ENCODE measurements at places on chromosomes 7 and 10. TPM values are rescaled to one million over a fixed set of nuclear protein-coding genes. Genes with fewer than 3 reads are reported as not detected.
A peak's percentile ranks its signal among the peaks of the same experiment; 100 is the strongest.

CPED1 gene
- 31.1 TPM for total RNA-seq

AGBL3 gene
- total RNA-seq, result 2.1 TPM

GRCh38 chr7:119925581-119926289 is 347.2 kb upstream of the KCND2 start:
- no peak for DNase-seq

ZNF786 gene
- 4.5 TPM for total RNA-seq

- DNase-seq, result no peak
Observed at GRCh38 chr7:1713502-1714484, 43.7 kb downstream of the ELFN1 start.

DNA sequence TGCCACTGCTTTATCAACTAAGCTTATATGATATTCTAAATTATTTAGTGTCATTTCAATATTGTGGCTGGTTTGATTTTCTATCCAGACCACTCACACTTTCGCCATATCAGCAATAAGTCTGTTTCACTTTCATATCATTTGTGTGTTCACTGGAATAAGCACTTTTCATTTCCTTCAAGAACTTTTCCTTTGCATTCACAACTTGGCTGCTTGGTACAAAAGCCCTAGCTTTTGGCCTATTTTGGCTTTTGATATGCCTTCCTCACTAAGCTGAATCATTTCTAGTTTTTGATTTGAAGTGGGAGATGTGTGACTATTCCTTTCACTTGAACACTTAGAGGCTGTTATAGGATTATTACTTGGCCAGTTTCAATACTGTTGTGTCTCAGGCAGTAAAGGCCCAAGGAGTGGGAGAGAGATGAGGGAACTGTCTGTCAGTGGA is 120.9 kb upstream of the NAMPT start:
- DNase-seq, result peak; percentile 29

CDC14C gene
- total RNA-seq, result not detected
